ENCODE measurements at places on chromosomes 2 and 18.

- DNase-seq: no peak
Observed at GRCh38 chr2:158140201-158140600, 38.5 kb downstream of the UPP2 start.

GRCh38 chr2:38601463-38602135 is 1.1 kb downstream of the HNRNPLL start:
- DNase-seq: no peak

DNA sequence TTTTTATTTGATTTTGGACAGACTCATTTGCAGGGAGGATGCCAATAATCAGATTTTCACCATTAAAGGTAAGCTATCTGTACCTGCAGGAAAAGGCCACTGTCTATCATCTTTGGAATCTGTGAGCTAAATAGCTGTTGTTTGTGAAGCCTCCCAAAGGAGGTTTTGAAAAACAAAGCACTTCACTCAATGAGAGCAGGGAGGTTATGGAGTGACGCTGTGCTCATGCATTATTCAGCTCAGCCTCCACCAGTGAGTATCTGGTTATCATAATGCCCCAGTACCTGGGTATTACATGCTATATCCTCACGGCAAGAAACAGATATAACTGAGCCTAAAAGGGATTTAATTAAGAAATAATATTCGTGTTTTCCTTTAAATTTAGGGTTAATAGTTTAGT is 189.6 kb upstream of the PIK3C3 start:
- no peak for DNase-seq

- DNase-seq: no peak
Observed at GRCh38 chr2:200363279-200363678, 56.8 kb downstream of the SPATS2L start.

GRCh38 chr2:220891405-220891804 is 680.7 kb downstream of the EPHA4 start:
- DNase-seq: no peak

DNA sequence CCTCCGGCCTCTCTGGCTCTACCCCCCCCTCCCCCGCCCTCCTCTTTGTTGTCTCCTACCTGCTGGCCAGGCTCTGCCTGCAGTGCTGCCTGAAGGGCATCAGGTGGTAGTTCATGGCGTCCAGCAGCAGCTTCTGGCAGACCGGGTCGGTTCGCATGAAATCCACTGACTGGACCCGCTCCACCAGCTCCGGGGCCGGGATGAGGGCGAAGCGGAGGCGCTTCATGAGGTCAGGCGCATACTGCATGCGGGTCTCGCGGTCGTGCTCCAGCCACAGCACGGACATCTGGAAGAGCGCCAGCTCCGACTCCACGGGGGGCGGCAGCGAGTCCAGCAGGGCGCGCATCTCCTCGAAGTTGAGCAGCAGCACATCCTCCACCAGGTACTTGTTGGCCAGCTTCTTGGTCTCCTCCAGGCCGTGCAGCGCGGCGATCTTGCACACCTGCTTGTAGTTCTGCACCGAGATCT is 3.2 kb downstream of the KLHL14 start:
- no peak for DNase-seq

GRCh38 chr18:44709307-44710126 is 28.8 kb downstream of the SETBP1 start:
- DNase-seq: no peak

- no peak for DNase-seq
Observed at GRCh38 chr2:147464737-147465357, 380.0 kb upstream of the ACVR2A start.

GRCh38 chr2:120360307-120360855 is 14.4 kb downstream of the INHBB start:
- DNase-seq: no peak

GRCh38 chr2:118994172-118994700 is 52.2 kb downstream of the MARCO start:
- no peak for DNase-seq

DNA sequence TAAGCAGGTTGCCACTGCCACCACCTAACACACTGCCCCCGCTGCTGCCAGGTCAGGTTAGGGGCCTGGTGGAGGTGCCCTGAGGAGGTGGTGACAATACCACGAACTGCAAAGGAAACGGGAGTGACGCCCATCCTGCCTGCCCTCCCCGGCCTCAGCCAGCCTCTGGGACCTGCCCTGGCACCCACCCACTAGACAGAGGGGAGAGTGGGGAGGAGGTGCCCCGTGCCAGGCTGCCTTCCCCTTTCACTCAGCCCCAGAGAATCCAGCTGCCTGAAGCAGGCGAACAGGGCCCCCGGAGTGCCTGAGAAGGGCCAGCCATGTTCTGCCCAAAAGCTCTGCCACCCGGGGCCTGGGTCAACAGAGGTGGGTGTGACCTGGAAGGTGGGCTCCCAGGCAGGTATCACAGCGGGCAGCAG is 44.5 kb upstream of the FOSL2 start:
- no peak for DNase-seq

DNA sequence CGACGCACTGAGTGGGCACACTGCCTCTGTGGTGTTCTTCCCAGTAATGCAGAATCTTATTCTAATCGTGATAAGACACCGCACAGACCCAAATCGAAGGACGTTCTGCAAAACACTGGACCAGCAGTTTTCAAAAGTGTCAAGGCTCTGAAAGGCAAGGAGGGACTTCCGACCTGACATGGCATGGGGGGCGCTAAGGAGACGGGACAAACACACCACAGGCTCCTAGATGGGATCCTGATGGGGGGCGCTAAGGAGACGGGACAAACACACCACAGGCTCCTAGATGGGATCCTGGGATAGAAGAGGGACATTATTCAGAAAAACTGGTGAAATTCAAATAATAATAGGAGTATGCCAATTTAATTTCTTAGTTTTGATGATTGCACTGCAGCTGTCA is 191.4 kb downstream of the LDLRAD4 start:
- no peak for DNase-seq

DNA sequence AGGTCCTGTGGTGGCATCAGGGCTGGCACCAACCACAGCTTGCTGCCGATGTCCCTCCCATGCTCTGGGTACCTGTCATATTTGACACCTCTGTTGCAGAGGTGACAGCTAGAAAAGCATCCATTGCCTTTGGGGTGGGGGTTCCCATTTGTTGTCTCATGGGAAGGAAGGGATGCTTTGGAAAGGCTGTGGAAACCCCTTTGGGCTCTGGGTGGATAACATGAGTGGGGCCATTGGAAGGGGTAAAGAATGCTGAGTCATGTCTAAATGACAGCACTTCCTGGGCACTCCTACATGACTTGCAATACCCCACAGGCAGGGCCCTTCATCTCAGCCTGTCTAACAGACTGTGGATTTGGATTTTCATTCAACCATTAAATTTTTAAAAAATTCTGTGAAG is 27.8 kb downstream of the CTIF start:
- no peak for DNase-seq

DNA sequence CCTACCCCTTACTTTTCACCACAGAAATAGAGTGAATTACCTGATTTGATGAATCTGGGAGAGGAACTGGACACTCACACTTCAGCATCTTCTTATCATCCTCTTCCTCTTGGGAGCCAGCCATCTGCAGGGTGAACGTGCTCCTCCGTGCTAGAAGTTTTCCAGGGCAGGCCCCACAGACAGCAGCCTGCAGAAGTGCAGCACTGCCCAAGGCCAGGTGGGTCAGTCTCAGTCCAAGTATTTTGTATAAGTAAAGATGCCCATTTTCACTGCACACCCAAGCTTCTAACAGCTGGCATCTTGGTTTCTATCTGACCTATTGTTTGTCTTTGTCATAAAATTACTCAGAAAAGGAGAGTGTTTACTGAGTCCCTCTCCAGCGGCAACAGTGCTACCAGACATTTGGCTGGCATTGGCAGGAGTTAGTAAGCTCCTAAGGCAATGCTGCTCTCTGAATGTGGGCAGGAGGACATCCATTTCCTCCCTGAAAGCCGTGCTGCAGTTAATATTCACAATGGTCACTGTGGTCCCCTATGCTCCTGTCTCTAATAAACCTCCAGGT is 222.6 kb upstream of the CTAGE1 start:
- DNase-seq: no peak

- peak; percentile 93 for DNase-seq
Observed at GRCh38 chr2:30165050-30165520, 18.3 kb downstream of the YPEL5 start.

- DNase-seq: no peak
Observed at GRCh38 chr2:127072970-127073369, 34.0 kb downstream of the BIN1 start.

DNA sequence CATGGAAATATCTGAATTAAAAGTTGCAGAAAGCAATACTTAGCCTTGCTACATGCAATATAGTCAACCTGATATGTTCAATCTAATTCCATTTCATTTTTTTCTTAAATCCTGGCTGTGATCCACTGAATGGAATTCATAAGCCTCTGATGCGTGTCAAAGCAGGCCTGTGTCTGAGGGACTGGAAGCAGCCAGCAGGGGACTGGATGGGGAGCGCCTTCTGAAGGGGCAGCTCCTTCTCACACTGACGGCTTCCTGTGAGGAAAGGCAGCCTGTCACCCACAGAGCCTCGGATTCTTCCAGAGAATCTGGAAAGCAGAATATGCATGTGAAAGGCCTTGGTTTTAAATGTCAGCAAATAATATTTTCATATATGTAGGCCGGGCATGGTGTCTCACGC is 73.5 kb downstream of the KCNF1 start:
- no peak for DNase-seq

DNA sequence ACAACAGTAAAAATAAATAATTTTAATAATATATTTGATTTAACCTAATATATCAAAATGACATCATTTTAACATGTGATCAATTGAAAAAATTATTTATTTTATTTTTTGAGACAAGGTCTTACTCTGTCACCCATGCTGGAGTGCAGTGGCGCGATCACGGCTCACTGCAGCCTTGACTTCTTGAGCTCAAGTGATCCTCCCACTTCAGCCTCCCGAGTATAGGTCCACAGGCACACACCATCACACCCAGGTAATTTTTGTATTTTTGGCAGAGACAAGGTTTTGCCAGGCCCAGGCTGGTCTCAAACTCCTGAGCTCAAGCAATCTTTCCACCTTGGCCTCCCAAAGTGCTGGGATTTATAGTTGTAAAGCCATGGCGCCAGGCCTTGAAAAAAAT is 126.7 kb upstream of the COPS8 start:
- no peak for DNase-seq

- DNase-seq: no peak
Observed at GRCh38 chr18:25650201-25650941, 298.4 kb upstream of the ZNF521 start.

DNA sequence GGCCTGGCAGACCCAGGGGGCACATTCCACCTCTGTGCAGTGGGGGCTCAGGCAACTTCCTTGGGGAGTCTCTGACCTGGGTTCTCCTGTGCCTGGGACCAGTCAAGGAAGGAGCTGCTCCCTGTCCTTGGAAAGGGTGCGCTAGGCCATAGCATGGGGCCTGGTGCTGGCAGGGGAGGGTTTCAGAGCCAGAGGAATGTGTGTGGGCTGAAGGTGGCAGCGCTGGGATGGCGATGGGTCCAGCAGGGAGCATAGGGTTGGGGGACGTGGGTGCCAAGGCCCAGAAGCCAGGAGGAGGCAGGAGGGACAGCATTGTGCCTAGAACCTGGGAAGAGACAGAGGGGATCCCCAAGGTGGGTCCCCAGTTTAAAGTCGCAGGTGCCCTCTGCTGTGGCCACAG is 66.3 kb upstream of the TUBA3E start:
- DNase-seq: no peak

- DNase-seq: no peak
Observed at GRCh38 chr2:176845718-176846117, 366.9 kb upstream of the HNRNPA3 start.

DNA sequence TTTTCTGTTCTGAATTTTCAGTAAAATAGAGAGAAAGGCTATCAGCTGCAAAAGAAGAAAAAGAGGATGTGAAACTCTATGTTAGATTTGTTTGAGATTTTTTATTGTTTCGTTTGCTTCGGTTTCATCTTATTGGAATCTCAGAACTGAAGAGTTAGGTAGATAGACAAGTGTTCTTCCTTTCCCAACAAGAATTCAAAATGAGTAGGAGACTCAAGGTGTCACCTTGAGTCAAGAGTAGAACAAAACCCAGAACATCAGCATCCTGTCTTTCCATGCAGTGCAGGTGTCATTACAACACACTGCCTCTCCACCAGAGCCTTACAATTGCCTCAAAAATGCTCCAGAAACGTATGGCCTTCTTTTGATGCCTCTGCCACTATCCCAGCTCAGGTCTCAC is 21.1 kb downstream of the NBAS start:
- no peak for DNase-seq

DNA sequence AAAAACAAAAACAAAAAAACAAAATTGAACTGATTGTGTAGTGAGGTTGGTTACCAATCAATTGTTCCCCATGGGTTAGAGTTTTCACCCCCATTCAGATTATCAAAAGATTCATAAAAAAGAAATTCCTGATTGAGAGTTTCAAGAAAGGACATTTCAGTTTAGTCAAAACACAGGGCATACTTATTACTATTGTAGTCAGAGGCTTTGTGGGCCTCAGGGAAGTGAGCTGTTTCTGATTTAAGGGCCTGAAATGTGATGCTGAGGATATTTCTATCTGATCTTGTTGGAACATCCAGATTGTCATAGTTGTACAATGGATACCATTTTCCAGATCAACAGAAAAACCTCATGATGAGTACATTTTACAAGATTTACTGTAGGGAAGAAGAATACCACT is 368.1 kb upstream of the NETO1 start:
- no peak for DNase-seq

DNA sequence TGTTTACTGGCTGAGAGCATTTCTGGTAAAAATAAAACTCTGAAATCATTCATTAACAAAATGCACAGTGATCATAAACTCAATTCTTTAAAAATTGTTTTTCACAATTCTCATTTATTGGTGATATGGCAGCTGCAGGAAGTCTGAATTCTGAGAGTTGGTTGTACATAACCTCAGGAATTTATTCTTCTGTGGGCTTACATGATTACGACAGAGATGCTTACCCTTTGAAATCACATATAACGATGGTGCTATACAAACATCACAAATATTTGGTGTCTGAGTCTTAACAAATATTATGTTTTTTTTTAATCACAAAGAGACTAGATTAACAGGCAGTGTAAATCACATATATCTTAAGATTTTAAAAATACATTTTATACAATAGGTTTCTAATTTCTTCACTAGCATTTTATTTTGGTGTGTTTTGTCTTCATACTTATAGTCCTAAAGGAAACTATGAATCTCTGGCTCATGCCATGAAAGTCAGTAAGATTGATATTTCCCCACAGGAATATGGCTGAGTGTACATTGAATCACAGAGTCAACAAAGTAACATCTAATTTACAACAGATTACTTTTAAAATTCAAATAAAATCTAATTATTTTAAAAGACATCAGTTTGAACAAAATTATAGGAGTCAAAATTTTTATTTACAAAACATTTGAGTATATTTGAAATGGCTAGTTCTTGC is 318.8 kb upstream of the THUMPD2 start:
- no peak for DNase-seq

GRCh38 chr2:82837588-82838304 is 1621.3 kb downstream of the SUCLG1 start:
- no peak for DNase-seq

GRCh38 chr2:128499367-128500137 is 180.9 kb upstream of the HS6ST1 start:
- no peak for DNase-seq

GRCh38 chr2:106990297-106990696 is 104.3 kb upstream of the ST6GAL2 start:
- no peak for DNase-seq
